Esophagus mucosa (tissue), 1 donor: ENCODE measurements at places on chromosomes 2 and 18.

DNA sequence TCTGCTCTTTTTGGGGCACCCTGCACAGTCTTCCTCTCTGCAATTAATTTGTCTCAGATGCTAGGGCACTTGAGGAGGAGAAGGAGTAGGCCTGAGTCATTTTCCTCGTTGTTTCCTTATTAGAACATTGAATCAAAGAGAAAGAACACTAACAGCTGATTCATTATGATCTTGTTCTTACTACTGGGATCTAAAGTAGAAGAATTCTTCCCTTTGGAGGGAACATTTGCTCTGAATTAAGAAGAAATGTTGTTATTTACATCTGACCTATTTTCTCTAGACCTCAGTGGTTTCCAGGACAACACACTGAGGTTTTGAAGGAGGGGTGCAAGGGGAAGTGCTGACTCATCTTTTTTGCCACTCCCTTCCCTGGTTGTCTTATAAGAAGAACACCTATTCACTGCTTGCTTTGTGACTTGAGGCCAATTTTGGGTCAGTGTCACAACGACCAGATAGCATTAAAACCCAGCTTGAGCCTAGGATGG lies 24.3 kb upstream of the STAT1 start:
- peak; percentile 70 for ATAC-seq

GRCh38 chr2:191636235-191636543 lies 41.7 kb upstream of the NABP1 start:
- no peak for ATAC-seq

GRCh38 chr2:122366969-122367645 lies 611.7 kb downstream of the TSN start:
- no peak for ATAC-seq

GRCh38 chr2:79612999-79613398 lies 100.1 kb downstream of the CTNNA2 start:
- no peak for ATAC-seq

DNA sequence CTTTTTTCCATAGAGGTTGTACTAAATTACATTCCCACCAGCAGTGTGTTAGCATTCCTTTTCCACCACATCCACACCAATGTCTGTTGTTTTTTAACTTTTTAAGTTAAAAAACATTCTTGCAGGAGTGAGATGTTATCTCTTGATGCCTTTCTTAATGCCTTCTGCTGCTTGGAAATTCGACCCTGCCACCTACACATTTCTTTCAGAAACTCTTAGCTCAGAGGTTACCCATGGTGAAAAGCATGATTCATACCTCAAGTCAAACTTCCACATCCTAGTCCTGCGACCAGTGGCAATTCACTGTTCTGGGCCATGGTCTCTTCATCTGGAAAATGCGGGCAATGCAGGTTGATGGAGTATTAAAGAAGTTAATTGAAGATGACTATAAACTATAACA lies 12.7 kb upstream of the HNMT start:
- no peak for ATAC-seq
